ENCODE measurements at places on chromosomes 5 and 9.
A peak's percentile ranks its signal among the peaks of the same experiment; 100 is the strongest.

GRCh38 chr9:33177639-33178038 is 10.5 kb upstream of the B4GALT1 start:
- DNase-seq = no peak

DNA sequence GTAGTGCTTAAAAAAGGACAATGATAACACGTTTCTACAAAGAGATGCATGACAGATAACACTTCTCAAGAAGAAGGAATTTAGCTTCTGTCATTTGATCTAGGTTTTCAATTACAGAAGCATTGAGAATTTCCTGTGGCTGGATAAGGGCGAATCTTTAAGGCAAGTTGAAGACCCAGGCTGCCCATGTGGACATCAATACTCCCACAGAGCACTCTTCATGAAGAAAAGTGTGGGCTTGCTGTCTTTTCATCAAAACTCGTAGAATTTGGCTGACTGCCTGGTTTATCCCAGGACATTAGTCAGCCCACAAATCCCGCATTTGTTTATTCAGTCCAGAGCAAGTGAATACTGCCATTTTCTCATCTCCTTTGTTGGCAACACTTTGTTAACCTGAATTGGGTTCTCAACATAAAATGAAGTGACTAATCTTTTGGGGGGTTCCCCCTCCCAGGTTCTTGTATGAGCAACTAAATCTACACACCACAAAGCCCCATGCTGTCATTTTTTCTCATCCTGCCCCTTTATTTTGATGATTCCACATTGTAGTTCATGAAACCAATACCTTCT is 43.4 kb upstream of the CDKN2B start:
- DNase-seq = peak; percentile 76

DNA sequence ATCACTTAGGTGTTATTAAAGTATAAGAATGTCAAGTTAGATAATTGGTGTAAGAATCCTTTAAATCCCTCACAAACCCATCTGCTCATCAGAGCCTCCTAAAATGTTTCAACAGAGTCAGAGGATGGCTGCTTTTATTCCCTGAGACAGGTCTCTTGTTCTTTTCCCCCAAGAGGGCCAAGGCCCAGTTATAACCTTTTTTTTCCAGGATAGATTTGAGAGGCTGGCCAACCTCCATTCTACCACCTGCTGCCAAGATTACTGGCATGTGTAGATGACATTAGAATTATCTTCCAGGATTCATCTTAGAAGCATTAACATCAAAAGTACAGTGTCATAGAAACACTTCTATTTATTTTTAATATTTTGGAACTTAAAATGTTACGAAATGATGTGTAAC is 305.1 kb downstream of the TRPM3 start:
- no peak for DNase-seq

GRCh38 chr9:122463828-122464632 is 13.7 kb downstream of the OR1J1 start:
- no peak for DNase-seq

DNA sequence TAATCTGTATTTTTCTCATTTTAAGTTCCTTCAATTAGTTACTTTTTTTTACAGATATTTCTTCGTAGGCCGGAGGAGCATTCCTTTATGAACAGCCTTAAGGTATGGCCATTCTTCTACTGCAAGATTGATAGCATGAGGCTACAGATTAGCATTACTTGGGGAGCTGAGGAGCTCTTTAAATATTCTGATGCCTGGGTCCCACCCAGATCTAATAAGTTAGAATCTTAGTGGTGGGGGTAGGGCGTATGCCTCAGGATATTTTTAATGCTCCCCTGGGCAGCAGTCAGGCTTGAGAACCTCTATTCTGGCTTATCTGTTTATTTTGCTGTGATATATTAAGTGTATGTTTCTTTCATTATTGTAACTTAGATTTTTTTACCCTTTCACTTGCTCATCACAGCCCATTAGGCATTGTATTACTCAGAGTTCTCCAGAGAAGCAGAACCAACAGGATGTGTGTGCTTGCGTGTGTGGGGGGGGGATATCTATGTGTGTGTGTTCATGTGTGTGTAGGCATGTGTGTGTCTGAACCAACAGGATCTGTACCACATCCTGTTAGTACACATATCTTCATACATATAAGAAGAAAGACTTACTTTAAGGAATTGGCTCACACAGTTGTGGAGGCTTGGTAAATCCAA is 91.8 kb upstream of the MTAP start:
- DNase-seq = no peak

GRCh38 chr5:16866795-16867576 is 69.1 kb downstream of the MYO10 start:
- DNase-seq = no peak
